SHP77 (cell line): ENCODE measurements at places on chromosomes 11 and 22.

DNA sequence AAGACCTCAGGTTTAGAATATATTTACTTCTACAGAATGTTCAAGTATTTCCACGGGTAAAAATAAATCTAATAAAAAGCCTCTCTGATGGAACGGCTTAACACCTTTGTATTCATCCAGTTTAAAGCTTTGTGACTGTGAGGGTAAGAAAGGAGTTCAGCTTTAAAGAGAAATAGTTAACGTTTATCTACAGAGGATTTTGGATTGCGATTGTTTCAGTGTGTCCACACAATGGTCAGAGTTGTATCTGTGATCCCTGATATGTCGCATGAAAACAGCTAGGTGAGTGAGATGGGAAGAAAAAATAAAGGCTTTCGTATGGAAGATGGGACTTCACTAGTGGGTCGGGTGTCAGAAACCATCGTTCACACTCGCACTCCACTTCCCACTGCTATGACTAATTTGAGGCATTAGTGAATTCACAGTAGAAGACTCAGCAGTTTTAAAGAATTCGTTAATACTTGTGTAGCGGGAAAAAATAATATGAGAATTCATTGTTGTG is 1.6 kb downstream of the APLP2 start:
- no peak for DNase-seq

DNA sequence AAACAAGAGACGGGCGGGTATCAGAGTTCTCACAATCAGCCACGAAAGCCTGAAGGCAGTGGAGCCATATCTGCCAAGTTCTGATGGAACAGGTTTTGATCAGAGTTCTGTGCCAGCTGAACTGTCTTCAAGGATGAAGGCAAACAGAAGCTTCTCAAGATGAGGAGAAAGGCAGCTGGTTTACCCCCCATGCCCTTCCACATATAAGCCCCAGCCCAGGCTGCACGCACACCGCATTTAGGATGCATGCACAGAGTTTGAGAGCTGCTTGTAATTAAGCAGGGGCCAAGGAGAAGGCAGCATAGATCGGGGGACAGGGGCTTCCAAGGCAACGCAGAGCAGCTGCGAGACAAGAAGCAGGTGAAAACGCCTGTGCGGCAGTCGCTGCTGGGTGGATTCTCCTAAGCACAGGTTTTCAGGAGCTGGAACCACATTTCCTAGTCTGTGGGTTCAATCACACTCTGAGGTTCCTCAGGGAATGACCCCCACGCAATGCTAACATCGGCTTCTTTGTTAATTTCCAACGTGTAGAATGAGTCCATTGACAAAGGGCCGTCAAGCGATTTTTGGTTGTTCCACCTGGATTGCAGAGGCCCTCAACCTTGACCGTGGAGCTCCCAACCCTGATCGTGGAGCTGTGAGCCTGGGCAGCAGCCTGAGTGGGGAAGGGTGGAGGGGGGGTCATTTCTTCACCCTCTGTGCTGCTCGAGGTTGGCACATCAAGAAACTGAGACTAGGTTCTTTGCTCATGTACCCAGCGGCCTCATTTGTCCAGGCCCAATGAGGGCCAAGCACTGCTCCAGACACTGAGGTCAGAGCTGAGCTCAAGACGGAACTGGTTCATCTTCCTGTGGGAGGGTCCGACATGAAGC is 81.7 kb upstream of the SHISAL1 start:
- no peak for DNase-seq

DNA sequence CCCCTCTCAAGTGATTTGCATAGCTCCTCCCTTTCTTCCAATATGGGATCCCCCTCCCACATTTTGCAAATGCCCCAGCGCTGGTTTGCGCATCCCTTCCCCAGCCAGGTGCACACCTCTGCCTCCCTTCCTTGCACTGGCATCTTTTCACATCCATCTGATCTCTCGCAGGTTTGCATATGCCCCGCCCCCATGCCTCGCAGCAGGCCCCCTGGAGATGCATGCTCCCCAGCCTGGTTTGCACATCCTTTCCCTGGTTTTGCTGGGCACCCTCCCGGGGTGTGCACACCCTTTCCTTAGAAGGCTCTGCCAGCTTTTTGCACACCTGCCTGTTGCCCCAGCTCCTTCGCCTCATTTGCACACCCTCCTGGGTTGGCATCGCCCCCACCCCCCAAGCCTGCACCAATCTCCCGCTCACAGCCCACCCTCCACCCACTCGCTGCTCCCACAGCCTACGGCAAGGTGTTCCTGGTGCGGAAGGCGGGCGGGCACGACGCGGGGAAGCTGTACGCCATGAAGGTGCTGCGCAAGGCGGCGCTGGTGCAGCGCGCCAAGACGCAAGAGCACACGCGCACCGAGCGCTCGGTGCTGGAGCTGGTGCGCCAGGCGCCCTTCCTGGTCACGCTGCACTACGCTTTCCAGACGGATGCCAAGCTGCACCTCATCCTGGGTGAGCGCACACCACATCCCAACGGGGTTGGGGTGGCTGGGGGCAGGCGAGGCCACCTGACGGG is 917 bp downstream of the RPS6KA4 start:
- DNase-seq, result no peak

GRCh38 chr11:96254087-96254486 is 88.9 kb downstream of the MAML2 start:
- no peak for DNase-seq

DNA sequence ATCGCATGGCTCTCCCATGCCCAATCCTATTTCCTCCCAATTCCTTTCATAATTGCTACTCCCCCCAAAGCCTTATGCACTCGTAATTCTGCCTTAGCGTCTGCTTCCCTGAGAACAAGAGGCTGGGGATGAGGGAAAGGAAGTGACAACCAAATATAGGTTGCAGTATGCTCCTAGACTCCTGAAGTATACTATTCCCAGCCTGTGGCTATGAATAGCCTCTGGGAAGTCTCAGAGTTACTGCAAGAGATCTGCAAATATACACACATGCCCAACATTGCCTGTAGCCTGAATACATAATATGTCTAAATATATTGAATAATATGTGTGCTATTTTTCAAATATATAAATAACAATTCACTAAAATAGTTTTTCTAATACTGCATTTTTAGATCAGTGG is 96.1 kb upstream of the CD44 start:
- DNase-seq, result no peak

DNA sequence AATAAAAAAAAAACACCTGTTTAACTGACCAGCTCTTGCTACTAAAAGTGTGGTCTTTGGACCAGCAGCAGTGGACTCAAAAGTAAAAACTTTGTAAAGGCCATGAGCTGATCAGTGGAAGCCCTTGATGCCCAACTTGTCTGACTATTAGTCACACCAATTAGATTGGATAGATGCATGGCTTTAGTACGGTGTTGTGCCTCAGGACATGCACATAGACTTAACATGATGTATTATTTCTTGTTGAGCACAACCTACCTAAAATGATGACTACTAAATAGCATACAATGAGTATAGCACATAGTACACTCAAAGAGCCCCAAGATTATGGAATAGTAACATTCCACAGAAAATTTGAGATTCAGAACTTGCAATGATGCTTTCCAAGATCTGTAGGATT is 95.1 kb upstream of the FIBIN start:
- DNase-seq, result no peak

DNA sequence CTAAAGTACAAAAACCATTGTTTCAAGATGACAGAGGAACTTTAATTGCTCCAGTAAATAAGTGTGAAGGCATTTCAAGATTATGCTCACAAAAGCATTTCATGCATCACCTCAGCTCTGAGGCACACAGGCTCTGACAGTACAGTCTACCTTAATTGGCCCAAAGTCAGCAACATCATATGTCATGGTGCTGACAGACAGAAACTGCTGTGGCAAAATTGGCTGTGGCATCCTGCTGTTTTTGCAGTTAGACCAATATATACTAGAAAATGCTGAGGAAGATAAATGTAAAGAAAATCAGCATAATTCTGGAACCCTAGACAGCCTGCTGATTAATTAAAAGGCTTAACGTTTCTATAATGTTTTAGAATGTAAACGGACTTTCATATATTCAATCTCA is 34.9 kb upstream of the PPP2R1B start:
- no peak for DNase-seq

DNA sequence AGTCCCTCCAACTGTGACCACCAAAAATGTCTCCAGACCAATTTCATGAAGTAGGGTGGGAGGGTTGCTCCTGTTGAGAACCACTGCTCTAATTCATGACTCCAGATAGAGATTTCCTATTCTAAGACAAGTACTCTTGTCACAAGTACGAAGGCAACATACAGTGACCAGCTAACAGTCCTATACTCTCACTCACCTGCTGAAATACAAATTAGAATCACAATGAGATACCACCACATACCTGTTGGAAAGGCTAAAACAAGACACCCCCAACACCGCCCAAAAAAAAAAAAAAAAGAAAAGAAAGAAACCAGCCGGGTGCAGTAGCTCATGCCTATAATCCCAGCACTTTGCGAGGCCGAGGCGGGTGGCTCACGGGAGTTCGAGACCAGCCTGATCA is 310.5 kb downstream of the SWAP70 start:
- no peak for DNase-seq

- DNase-seq, result no peak
Measured at GRCh38 chr11:10608584-10608983, 40.1 kb upstream of the LYVE1 start.
